ENCODE measurements at places on chromosomes 12 and 14.

DNA sequence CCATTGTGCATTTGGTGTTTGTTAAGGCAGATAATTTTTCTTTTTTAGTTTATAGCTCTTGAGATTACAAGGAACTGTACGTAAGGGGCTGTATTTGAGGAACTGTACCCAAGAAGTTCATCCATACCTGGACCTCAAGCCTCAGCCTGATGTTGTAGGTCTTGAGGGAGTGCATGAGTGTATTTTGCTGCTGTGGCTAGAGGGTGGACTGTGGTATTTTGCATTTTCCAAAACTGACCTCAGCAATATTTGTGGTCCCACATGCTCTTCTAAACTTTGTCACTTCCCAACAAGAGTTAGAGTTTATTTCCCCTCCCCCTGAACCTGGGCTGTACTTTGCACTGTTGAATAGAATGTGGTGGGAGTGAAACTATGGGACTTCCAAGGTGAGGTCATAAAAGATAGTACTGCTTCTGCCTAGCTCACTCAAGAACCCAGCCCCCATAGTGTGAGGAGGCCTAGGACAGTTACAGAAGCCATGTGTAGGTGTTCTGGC lies 42.2 kb upstream of the FBXO33 start:
- no peak for DNase-seq

DNA sequence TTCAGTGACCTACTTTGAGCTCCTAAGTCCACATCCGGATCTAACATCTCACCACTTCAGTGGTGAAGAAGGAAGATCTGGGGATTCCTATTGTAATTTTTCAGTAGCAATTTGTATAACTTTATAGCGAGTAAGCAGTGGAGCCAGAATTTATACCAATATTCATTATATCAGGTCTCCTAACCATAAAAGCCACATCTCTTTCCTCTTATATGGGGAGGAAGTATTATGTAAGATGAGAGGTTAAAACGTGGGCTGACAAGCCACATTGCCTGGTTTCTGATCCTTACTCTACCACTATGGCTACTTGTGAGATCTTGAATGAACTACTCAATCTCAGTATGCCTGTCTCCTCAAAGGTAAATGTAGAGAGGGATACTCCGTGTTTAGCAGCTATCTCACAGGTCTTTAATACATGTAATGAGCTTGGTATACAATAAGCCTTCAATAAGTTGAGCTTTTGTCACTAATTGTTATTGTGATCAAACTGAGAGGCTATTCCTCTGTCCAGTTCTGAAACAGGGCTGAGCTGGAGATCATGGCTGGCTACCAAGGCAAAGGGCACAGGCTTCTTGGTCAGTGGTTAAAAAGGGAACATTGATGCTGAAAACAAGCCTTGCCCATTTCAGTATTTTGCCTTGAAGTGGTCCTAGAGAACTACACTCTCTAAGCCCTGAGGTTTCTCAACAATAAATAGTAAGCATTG lies 3.3 kb upstream of the TMEM117 start:
- no peak for DNase-seq

DNA sequence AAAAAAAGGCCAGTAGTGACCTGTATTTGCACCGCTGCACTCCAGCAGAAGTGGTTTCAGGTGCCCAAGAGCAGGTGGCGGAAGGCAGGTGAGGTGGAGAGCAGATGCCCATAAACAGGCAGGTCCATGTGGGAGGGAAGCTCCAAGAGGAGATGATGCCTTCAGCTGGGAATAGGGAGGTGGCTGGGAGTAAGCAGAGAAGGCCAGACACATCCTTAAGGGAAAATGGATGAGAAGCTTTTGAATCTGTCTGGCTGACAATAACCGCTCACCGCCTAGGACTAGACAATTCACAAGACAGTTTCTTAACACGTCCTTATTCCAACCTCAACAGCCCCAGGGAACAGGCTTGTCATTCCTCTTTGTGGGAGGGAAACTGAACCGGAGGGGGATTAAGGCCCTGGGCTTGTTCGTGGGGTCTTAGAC lies 43.9 kb upstream of the PLEKHG6 start:
- no peak for DNase-seq

GRCh38 chr14:95722525-95723190 lies 8.7 kb upstream of the TCL1A start:
- DNase-seq, result no peak

- no peak for DNase-seq
Measured at GRCh38 chr12:128290938-128291337, 24.0 kb downstream of the TMEM132C start.

DNA sequence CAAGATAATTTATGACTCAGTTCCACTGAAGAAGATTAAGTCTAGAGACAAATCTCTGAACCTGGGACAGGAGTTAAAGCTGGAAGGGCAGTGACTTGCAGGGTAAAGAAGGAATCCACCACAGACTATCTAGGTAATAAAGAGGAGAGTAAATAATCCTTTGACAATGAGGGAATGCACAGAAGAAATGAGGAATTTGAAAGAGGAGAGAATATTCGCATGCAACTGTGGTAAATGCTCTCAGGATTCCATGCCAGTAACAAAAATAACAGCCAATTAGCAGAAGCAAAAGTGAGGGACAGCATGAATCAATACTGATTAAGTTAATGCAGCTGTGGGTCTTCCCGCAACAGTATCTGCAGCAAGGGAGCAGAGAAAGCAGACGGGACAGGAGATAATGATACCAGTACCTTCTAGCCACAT lies 77.0 kb downstream of the KITLG start:
- no peak for DNase-seq
